ENCODE measurements at places on chromosomes 12 and 14.

- DNase-seq: no peak
These were observed 22.6 kb upstream of the DRAM1 start for GRCh38 chr12:101854747-101855146.

- DNase-seq: peak; percentile 68
These were observed 1.3 kb downstream of the DCAF5 start for GRCh38 chr14:69151458-69152180.

GRCh38 chr14:69008421-69008884 lies 29.4 kb upstream of the ACTN1 start:
- DNase-seq: no peak

DNA sequence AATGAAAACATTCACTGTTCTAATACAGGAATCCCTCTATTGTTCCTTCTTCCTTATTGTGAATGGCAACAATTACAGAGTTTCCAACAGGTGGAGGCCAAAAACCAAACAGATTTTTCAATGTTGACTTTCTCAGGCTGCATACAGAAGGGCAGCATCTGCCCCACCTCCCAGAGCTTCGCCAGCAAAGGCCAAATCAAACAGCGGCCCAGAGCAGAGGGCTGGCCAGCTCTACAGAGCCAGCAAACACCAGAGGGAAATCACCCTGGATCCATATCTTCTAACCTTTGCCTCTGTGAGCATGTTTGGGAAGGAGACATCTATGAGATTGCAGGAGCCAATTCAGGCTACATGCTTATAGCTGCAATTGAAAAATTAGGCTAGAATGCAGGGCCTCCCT lies 4.4 kb upstream of the CRACR2A start:
- no peak for DNase-seq

DNA sequence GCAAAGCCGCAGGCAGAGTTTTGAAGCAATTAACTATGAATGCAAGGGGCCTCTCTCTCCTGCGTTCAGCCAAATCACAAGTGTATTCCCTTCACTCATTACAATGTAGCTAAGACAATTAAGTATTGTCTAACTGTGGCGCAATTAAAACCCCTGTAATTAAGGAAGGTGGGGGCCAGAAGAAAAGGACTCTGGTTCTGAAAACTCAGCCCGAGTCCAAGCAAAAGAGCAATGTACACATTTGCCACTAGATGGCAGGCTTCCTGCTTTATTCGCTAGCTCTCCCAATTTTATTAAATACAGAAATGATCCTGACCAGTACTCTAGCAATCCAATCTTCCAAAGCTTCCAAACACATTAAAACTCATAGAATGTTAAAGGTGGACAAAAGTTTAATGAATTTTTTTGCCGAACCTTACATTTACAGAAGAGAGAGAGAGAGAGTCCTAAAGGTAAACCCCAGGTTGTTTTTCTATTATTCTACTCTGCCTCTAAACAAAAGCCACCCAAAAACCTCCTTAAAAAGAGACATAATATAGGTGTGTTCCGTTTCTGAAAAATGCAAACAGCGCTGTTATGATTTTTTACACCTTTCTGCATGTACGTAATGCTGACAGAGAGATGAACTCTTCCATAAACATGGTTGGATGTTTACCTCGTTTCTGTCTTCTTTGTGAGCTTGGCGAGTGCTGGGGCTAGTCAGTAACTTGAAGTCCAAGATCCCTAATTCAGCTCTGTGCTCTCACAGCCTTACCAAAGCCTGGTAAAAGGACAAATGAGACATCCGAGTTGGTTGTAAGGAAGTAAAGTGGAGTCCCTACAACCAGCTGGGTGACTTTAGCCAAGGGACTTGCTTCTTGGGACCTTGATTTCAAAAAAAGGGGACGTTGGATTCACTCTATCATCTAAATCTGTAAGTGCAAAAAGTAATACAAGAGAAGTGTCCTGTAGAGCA lies 50.9 kb upstream of the VASH1 start:
- DNase-seq: peak; percentile 43

GRCh38 chr12:77118696-77119095 lies 53.3 kb upstream of the E2F7 start:
- DNase-seq: no peak

DNA sequence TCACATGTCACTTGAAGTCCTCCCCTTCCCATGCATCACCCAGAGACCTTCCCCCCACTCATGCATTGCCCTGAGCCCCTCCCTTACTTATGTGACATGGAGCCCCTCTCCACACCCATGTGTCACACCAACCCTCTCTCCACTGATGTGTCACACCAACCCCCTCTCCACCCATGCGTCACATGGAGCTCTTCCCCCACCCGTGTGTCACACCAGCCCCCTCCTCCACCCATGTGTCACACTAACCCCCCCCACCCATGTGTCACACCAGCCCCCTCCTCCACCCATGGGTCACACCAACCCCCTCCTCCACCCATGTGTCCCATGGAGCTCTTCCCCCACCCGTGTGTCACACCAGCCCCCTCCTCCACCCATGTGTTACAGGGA lies 30.4 kb downstream of the RTL1 start:
- DNase-seq: no peak

GRCh38 chr14:70776197-70776596 lies 33.1 kb downstream of the MAP3K9 start:
- DNase-seq: no peak

DNA sequence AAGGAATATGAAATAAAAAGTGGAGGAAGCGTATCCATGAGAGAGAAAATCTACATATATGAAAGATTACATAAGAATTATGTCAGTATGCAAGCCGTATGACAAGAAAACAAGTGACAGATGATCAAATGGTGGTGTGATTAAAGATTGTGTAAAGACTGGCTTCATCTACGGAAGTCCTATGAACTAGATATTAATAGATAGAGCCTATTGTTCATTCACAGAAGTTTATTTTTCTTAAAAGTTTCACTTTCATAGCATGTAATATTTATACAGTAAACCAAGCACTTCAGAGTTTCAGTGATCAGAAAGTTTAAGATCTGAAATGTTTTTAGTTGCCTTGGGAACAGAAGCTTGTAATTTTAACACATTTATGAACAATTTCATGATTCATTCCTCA lies 84.5 kb downstream of the VRK1 start:
- DNase-seq: no peak

- no peak for DNase-seq
These were observed 33.7 kb upstream of the GLIPR1 start for GRCh38 chr12:75446857-75447256.

DNA sequence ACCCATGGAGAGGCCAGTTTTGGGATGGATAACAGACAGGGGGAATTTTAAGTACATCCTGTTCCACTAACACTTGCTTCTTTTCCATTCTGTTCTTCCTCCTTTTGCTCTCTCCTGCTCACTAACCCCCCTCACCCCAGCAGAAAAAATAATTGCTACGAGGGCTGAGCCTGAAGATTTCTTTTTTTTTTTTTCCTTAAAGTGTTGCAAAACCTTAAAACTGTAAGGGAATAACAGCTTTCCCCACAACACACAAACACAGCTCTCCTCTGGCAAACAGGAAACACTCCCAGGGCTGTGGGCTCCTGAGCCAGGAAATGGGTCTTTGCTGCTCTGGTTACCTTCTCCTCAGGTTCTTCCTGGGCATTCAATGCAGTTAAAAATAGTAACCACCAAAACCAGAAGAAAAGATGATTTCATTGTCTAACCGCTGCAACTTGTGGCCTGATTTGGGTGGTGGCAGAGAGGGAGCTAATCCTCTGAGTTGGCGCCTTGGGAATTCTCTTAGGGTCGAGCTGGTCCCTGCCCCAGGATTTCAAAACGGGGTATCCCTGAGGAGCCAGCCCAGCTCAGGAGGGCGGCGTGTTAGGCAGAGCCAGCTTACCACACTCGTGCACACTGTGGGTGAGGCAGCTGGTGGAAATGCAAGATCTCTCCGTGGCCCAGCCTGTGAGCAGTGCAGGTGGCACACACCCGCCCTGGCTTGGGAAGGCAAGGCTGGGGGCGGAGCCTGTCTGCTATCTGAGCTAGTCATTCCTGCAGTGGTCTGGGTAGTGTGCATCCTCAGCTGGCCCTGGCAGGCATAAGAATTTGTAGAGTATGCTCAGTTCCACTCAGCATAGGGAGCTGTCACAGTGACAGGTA lies 17.1 kb upstream of the EMP1 start:
- DNase-seq: no peak

- DNase-seq: no peak
These were observed 257.8 kb upstream of the GARIN6 start for GRCh38 chr12:99389751-99390150.

GRCh38 chr12:78446555-78446954 lies 418.0 kb upstream of the SYT1 start:
- no peak for DNase-seq

DNA sequence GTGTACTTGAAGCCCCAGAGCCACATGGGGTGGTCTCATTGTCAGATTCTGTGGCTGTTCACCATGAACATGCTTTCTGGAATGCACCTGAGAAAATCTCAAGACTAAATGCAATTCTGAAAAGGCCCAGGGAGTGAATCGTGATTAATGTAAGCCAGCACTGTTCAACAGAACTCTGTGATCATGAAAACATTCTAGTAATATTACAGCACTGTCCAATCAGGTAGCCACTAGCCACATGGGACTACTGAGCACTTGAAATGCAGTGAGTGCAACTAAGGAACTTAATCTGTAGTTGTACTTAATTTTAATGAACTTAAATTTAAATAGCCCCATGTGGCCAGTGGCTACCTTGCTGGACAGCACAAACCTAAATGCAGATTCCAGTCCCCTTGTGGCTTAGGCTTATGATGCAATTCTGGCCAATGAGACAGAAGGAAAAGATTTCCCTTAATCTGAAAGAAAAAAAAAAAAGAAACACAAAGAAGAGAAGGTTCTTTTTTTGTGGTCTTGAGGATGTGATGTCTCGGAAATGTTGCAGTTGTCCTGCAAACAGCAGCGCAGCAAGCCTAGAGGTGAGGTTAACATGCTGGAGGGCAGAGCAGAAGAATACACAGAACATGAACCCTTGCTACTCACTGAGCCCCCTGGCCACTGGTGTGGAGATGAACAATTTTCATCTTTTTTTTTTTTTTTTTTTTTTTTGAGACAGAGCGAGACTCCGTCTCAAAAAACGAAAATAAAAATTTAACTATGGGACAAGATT lies 48.2 kb downstream of the SPPL3 start:
- no peak for DNase-seq
